Naive B cell (primary cell): ENCODE measurements at places on chromosomes 12 and 14. TPM values are rescaled to one million over a fixed set of nuclear protein-coding genes. Genes with fewer than 3 reads are reported as not detected.
A peak's percentile ranks its signal among the peaks of the same experiment; 100 is the strongest.

- no peak for DNase-seq
- H3K4me1 ChIP-seq: peaks cover 46% of the 10 kb centered on the region
- no peaks in the 10 kb centered on the region for H3K27me3 ChIP-seq
- no peaks in the 10 kb centered on the region for H3K36me3 ChIP-seq
- H3K27ac ChIP-seq: peak overlapping the region; percentile 59
Observed at GRCh38 chr14:35336494-35337268, 44.5 kb downstream of the PSMA6 start.

Gene MYH6
- not detected for polyA plus RNA-seq

DNA sequence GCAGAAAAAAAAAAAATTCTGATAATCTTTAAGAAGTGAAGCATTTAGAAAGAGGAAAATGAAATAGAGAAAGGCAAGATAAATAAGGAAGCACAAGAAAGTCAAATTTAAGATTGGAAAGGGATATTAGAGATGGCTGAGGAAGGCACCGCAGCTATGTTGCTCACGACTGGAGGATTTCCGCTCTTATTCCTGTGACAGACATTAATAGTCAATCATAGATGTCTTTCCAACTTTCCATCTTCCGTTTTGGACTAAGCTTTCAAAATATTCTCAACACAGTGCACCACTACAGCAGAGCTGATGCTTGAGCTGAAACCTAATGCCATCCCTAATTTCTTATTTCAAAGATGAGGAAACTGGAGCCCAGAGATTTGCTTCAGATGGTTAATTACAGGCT is 290.6 kb downstream of the FOXN3 start:
- DNase-seq: no peak
- peaks cover 10% of the 10 kb centered on the region for H3K27me3 ChIP-seq
- no peak overlapping the region for H3K4me3 ChIP-seq
- no peaks in the 10 kb centered on the region for H3K36me3 ChIP-seq

GRCh38 chr14:105213361-105213760 is 32.2 kb upstream of the NUDT14 start:
- no peak overlapping the region for H3K4me3 ChIP-seq
- H3K27me3 ChIP-seq: no peaks in the 10 kb centered on the region
- no peak overlapping the region for H3K27ac ChIP-seq
- H3K36me3 ChIP-seq: no peaks in the 10 kb centered on the region
- H3K4me1 ChIP-seq: peaks cover 2% of the 10 kb centered on the region
- no peak for DNase-seq
